Esophagus squamous epithelium (tissue), 5 donors: ENCODE measurements at places on chromosomes 6 and 20.

GRCh38 chr6:95248499-95248898 is 328.8 kb upstream of the MANEA start:
- no peak overlapping the region for H3K27ac ChIP-seq
- no peak overlapping the region for H3K4me3 ChIP-seq
- DNase-seq = no peak
- H3K27me3 ChIP-seq = no peaks in the 10 kb centered on the region
- H3K36me3 ChIP-seq = no peaks in the 10 kb centered on the region

DNA sequence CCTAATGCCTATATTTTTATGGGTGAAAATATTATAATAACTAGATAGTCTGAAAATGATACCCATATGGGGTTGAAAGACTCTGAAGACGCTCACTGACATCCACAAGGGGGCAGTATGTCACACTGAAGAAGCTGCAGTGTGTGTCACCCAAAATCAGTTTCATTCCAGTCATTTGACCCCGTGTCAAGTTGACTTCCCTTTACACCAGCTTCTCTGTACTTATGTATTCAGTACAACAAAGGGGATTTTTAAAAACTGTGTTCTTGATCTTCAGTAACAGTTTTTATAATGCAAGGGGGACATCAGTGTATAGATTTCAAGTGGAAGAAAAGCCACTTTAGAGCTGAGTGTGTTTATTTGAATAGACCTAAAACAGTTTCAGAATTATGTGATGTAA is 19.3 kb downstream of the FAXC start:
- no peaks in the 10 kb centered on the region for H3K36me3 ChIP-seq
- no peak overlapping the region for H3K27ac ChIP-seq
- no peak overlapping the region for H3K4me3 ChIP-seq
- H3K4me1 ChIP-seq = peaks cover 3% of the 10 kb centered on the region

GRCh38 chr6:140572129-140572528 is 1197.7 kb upstream of the CITED2 start:
- H3K27me3 ChIP-seq = no peaks in the 10 kb centered on the region
- no peak overlapping the region for H3K27ac ChIP-seq
- no peak overlapping the region for H3K4me3 ChIP-seq
- H3K4me1 ChIP-seq = no peaks in the 10 kb centered on the region
- no peak for DNase-seq

DNA sequence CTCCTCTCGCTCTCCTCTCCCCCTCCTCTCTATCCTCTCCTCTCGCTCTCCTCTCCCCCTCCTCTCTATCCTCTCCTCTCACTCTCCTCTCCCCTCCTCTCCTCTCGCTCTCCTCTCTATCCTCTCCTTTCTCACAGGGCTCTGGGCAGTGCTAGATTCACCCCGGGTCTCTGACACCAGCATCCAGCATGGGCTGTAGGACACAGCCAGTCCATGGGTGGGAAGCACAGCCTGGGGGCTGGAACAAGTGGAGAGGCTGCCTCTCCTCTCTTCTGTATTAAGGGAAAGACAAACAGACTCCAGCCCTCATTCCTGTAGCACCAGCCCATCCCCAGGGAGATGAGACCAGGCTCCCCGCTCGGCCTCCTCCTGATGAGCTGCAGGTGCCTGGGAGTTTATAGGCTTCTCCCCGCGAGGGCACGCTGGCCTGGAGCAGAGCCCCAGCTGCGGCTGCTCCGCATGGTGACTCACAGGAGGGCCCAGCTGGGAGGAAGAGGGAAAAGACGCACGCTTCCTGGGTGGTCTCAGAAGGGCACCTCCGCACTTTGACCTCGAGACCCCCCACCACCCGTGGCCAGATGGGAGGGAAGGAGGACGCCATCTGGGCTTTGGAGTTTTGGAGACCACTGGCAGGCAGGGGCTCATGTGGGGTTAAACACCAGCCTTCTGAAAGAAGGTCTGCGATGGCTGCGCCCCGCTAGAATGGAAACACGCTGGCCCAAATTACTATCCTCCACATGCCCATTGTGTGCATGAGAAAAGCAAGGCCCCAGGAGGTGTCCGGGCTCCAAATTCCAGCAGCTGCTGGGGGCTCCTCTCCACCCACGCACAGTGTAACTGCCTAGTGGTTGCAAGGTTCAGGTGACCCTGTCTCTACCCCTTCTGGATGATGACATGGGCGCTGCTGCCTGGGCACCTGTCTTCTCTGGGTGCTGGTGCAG is 68.0 kb downstream of the BMP7 start:
- DNase-seq = no peak
- no peak overlapping the region for H3K27ac ChIP-seq
- no peaks in the 10 kb centered on the region for H3K4me1 ChIP-seq
- no peaks in the 10 kb centered on the region for H3K36me3 ChIP-seq

DNA sequence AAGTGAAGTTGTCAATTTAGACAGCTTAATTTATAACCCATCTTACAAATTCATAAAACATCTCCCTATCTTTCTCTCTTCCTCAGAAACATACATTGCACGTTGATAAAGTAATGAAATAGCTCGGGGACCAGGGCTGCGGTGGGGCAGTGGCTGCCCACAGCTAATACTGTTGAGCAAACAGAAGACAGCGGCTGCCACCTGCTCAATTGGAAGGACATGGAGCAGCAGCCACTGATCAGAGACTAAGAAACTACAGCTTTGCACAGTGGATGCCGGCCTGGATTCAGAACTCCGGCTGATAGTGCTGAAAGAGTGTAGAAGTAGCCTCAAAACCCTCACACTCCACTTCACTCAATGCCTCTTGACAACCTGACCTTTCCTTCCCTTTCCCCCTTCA is 157.9 kb upstream of the PDE10A start:
- H3K27me3 ChIP-seq = no peaks in the 10 kb centered on the region
- DNase-seq = no peak
- H3K27ac ChIP-seq = no peak overlapping the region
- no peaks in the 10 kb centered on the region for H3K4me1 ChIP-seq
- H3K36me3 ChIP-seq = no peaks in the 10 kb centered on the region

DNA sequence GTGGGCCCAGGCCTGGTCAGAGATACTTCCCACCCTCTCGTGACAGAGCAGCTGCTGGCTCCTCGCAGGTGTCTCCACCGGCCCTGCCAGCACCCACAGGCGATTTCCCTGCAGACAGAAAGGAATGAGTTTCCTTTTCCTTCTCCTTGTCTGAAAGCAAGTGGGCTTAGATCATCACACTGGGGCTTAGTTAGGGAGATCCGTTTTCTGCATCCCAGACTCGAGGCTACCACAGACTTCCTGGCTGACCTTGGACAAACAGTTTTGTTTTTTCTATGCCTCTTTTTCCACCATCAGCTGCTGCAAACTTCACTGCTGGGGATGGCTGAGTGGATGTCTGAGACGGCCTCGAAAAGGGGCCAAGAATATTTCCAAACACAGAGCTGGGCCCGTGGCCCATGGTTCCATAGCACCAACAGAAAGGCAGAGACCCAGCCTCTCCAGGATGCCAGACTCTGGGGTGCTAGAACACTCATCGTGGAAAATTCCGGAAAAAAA is 86.5 kb downstream of the BANF2 start:
- H3K4me1 ChIP-seq = peaks cover 5% of the 10 kb centered on the region
- H3K27me3 ChIP-seq = no peaks in the 10 kb centered on the region
- no peak overlapping the region for H3K27ac ChIP-seq
- no peak for DNase-seq
- H3K36me3 ChIP-seq = no peaks in the 10 kb centered on the region

GRCh38 chr6:153392156-153392555 is 261.1 kb upstream of the RGS17 start:
- H3K27me3 ChIP-seq = no peaks in the 10 kb centered on the region
- H3K36me3 ChIP-seq = no peaks in the 10 kb centered on the region
- H3K4me3 ChIP-seq = no peak overlapping the region
- H3K4me1 ChIP-seq = no peaks in the 10 kb centered on the region

- no peak overlapping the region for H3K4me3 ChIP-seq
- H3K36me3 ChIP-seq = no peaks in the 10 kb centered on the region
- no peak overlapping the region for H3K27ac ChIP-seq
- no peak for DNase-seq
These were observed 223.1 kb downstream of the NRN1 start for GRCh38 chr6:5783584-5784089.
